ENCODE measurements at places on chromosomes 4 and X. TPM values are rescaled to one million over a fixed set of nuclear protein-coding genes. Genes with fewer than 3 reads are reported as not detected.

DNA sequence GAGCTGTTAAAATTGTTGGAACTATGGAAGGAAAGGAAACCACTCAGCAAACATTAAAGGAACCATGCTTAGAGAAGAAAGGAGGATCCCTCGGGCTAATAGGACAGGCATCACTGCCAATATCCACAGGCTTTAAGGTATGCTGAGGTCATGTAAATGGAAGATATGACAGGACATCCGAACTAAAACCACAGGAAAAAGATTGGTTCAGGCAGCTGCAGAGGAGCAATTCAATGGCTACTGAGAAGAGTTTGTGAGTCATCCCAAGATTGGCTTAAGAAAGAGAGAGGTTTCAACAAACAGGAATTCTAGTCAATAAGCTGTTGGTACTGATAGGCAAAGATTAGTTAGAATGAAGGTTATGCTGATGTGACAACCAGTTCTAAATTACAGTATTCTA, 106.4 kb upstream of the FAM241A start:
- DNase-seq, result no peak

- no peak for DNase-seq
Observed at GRCh38 chr4:102606261-102606660, 105.1 kb downstream of the NFKB1 start.

- no peak for DNase-seq
Observed at GRCh38 chr4:109977854-109978501, 65.3 kb downstream of the EGF start.

DNA sequence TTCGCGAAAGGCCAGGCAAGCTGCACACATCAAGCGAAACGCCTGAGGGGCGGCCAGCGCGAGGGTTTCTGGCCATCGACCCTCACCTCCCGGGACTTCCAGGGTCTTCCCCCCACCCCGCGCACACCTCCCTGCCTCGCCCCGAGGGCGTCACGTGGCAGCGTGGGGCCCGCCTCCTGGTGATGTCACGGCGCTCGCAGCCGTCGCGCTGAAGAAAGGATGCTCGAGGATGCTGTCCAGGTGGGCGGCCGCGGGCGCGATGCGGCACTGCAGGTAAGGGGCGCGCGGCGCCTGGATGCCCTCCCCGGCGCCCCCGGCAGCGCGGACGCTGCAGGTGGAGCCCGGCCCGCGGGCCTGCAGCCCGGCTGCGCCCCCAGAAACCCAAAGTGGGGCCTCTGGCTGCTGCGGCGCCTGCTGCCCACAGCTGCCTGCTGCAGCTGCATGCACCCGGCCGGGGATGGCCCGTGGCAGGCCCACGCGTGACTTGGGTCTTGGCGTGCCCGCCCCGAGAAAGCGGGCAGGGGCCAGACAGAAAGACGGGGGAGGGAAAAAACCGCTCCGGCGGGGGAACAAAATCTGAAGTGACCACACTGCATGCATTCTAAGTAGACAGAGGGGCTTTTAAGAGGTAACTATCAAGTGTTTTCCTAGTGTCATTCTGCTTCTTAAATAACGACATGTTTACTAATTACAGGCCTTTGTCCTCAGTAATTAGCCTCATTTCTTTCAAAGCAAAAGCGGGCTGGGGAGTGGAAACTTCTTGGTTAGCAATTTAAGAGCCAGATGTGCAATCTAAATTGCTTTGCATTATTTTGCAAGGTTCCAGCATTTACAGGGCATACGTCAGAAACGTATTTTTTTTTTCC, 1.7 kb downstream of the CLCN4 start:
- DNase-seq, result peak; percentile 78

Gene SPANXA1
- not detected for total RNA-seq
